GM06990 (cell line): ENCODE measurements at places on chromosomes 12 and 14.

DNA sequence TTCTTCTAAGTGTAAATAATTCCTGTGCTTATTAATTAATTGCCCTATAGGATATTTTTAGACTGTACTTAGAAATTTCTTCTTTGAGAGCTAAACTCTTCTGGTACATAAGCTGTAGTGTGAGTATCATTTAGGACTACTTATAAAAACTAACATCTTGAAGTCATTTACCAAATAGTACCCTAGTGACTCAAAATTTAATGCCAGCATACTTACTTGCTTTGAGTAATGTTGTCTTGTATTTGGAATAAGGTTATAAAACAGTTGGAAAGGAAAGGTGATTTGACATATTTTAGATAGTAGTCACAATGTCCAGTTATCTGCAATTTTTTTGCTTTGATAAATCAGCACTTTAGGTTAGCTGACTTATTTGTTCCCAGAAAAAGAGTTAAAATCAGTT, 39.1 kb downstream of the SPATA7 start:
- no peak for DNase-seq

- DNase-seq = no peak
These were observed 297.4 kb upstream of the RTL1 start for GRCh38 chr14:101200650-101201516.

- DNase-seq = no peak
These were observed 330.7 kb downstream of the CACNA1C start for GRCh38 chr12:2383325-2384028.

- DNase-seq = no peak
These were observed 19.7 kb upstream of the MON2 start for GRCh38 chr12:62446754-62447452.

GRCh38 chr14:87148655-87149054, 844.3 kb downstream of the GALC start:
- no peak for DNase-seq

GRCh38 chr14:55691659-55692058, 111.7 kb downstream of the KTN1 start:
- no peak for DNase-seq

DNA sequence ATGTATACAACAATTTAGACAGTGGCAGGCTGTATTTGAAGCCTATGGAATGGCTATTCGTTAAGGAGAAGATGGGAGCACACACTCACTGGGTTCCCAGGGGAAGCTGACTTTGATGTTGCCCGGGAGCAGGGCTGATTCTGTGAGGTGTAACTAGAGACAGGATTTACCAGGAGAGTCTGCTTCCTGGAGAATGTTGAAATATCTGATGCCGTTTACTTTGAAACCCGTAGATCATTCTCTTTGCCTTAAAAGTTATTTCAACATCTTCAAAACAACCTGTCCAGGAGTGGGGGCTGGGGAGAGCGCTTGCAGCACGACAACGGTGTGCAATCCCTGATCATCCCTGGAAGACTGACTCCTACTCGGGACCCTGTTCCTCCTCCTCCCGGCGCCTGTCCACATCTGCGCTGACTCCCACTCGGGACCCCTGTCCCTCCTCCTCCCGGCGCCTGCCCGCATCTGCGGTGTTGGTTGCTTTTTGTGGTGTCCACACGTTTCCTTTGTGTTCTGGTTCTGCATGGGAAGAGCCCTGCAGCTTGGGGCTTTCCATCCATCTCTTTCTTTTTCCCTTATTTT, 72.6 kb downstream of the AACS start:
- no peak for DNase-seq

DNA sequence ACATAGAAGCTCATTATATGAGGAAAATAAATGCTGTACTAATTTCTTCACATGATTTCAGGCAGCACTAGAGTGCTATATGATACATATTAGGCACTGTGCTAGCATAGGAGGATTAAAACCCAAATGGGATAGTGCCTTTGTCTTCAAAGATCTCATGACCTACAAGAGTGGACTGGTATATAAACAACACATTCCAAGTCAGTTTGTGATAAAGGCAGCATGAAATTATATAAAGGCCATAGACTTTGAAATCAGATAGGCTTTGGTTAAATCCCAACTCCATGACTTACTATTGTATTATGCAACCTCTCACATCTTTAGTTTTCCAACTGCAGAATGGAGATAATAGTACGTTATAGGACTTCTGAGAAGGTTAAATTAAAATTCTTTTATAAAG, 179.7 kb downstream of the RAD51B start:
- no peak for DNase-seq

DNA sequence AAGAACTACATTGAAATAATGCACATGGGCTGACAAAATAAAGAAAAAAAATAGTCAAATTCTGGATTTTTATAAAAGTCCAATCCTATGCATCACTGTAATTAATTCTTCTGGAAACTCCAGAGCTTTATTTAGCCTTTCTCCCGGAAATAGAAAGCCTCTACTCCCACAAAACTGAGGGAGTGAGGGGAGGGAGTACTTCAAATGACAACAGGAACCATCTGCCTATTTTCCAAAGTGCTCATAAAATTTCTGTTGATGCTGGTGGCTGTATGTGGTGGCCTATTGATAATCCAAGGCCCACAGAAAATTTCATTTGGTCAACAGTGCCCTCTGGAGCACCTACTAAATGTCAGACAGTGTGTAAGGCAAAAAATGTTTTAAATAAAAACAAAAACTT, 64.6 kb downstream of the KIF21A start:
- no peak for DNase-seq
